ENCODE measurements at places on chromosomes 12 and 14.

GRCh38 chr12:116306506-116306905, 29.0 kb upstream of the MED13L start:
- DNase-seq, result no peak

DNA sequence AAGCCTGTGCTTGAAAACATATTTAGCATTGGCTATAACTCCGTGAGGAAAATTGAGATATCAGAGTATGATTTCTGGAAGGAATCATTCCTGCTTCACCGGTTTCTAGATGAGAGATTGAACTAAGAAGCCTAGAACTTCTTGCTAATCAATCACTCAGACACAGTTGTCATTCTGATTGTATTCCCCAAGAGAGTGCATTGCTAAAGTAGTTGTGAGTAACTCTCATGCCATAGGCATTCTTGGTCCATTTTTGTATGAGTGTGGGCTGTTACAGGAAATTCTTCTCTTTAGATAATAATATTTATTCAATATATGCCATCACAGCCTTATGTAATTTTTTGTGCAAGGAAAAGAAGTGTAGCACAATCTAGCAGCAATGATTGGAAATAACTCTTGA, 893.3 kb upstream of the MDGA2 start:
- no peak for DNase-seq

GRCh38 chr12:11962860-11963259, 107.9 kb upstream of the BCL2L14 start:
- no peak for DNase-seq

- no peak for DNase-seq
These were observed 2.2 kb downstream of the MMP17 start for GRCh38 chr12:131830335-131830913.

DNA sequence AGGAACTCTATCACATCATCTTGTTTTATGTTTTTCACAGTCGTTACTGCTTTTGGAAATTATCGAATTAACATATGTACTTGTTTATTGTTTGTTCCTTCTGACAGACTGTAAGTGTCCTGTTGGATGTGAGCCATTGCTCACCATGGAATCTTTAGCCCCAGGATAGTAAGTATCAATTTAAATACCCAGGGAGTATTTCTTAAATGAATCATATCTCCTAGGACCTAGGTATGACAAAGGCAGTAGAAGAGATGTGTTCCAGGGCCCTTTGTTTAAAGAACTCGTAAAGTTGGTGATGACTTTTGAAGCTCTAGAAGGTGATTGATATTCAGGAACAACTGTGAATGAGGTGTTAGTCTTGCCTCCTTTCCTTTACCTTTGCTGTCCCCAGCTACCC, 30.3 kb upstream of the STRAP start:
- no peak for DNase-seq

All from NCI-H187 treated with DMSO at 0.1 percent for 48 hours (cell line).